GM13977 (cell line): ENCODE measurements at places on chromosomes 11 and 22.

DNA sequence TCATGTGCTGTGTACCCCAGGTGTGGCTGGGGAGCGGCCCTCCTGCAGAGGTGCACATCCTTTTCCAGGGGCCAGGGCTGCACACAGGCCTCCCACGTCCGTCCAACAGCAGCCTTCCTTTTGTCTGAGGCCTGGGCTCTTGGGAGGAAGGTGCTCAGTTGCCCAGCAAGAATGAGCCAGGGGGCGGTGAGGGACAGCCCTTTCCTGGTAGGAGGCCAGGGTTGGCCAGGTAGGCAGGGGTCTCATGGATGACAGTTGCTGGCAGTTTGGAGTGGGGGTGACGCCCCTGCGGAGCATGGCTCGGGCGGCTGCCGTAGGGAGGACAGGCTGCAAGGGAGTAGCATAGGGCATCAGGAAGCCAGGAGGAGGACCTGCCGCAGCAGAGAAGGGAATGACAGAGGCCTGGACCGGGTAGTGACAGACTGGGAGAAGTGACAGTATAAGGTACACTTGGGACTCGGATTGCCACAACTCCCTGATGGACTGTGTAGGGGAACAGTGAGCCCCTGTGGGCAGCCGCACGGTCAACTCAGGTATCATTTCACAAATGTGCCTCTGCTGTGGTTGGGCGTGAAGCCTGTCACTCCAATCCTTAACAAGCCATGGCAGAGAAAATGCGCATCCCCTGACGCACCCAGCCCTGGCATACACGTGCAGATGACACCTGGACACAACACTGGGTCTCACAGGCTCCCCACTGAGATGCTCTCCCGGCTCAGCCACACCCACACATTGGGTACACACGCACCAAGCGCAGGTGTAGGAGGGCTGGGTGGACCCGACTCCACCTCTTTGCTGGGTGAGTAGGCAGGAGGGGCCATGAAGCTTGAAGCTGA lies 79.7 kb downstream of the DGCR2 start:
- DNase-seq: no peak

DNA sequence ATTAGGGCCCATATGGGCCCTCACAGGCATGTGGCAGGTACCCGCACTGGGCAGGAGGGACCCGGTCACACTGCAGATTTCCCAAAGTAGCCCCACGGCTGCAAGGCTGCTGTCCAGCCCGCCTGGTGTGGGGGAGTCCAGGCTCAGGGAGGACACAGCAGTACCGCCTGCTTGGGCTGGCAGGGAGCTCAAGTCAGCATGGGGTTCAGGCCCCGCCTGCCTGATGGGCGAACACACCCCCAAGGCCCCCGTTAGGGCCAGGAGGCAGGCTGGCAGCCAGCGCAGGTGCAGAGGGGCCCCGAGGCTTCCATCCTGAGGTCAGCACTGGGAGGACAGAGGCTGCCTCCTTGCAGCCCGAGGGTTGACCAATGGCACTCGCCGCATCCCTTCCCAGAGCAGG lies 5.5 kb downstream of the ZDHHC8 start:
- no peak for DNase-seq

DNA sequence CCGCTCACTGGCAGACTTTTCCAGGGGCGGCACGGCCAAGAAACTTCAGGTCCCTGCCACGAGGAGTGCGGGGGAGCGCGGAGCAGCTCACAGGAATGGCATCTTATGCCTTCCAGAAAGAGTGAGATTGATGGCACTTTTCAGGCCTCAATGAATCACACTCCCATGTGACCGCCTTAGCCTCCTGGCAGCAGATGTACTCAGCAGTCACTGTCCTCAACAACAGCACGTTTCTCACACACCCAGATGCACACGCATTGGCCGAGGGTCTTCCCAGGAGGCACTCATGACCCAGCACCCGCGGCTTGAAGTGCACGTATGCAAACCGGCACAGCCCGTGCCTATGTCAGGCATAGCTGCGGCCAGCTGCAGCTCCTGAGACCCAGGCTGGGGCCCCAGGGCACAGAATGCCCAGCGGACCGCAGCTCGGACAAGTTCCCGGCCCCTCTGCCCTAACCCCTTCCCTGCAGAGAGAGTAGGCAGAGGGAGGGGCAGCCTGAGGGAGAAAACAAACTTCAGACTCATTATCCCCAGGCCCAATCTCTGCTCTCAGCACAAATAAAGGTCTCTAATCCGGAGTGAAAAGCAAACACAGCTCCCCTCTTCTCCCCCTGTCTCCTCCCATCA lies 48.3 kb downstream of the RPUSD4 start:
- no peak for DNase-seq

- DNase-seq: no peak
Measured at GRCh38 chr11:65434667-65435410, 12.2 kb downstream of the NEAT1 start.

DNA sequence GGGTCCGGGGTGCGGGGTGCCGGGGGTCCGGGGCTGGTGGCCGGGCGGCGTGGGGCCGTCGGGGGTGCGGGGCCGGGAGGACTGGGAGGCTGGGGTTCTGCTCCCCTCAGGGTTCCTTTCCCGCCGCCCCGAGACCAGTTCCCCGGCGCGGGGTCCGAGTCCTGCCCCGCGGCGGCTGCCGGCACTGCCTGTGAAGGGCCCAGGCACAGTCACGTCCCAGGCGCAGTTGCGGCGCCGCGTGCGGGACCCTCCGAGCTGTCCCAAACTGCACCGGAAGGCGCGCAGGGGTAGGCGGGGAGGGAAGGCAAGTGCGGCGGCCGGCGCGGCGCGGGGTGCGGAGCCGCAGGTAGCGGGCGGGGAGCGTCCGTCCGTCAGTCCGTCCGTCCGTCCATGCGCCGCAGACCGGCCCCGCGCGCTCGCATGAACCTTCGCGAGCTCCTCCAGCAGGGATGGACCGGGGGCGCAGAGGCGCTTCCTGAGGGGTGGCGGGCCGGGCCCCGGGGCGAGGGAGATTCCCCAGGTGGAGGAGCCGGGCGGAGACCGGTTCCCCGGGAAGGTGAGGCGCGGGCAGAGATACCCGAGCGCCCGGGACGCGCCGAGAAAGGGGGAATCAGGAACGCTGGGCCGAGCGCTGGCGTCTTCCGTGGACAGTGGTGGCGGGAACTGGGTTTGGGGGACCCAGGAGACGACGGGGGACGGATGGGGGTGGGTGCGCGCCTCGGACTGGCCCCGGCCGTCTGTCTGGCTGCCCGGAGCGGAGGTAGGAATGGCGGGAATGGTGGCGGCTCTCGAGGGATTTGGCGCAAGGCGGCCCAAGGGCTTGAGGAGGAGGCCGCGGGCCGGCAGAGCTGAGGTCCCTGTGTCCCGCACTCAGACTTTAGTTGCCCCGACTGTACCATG lies 3.1 kb upstream of the ADORA2A start:
- DNase-seq: no peak

- no peak for DNase-seq
Measured at GRCh38 chr22:27809700-27810608, 8.4 kb upstream of the MN1 start.

DNA sequence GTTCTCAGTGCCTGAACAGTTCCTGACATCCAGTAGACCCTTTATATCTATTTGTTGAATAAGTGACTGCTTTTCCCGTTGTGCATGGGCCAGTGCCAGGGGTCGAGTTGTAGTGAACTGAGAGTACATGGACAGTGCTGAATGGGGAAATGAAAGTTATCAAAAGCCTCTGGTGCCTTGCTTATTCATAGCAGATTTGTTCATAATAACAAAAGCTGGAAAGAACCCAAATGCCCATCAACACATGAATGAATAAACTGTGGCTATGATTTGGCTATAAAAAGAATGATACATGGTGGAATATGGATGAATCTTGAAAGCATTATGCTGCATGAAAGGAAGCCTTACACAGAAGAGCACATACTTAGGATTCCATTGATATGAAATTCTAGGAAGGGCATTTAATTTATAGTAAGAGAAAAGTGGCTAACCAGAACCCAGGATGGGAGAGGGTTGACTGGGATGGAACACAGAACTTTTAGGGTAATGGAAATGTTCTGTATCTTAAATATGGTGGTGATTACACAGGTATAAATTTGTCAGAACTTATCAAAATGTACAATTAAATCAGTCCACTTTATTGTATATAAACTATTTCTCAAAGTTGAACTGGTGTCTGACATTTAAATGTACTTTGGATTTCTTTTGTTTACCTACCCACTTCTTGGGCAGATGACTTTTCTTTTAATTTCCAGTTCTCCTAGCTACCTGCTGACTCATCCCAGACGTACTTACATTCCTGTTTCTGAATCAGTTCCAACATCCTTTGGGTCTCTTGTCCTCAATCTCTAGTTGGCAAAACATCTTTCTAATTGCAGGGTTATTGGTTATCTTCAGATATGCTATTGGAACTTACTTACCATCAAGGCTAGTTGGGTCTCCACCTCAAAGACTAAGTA lies 42.8 kb downstream of the PACS1 start:
- DNase-seq: no peak

GRCh38 chr11:13666708-13667107 lies 1.8 kb upstream of the FAR1 start:
- DNase-seq: no peak

GRCh38 chr22:47691152-47691895 lies 928.9 kb downstream of the TBC1D22A start:
- DNase-seq: no peak

DNA sequence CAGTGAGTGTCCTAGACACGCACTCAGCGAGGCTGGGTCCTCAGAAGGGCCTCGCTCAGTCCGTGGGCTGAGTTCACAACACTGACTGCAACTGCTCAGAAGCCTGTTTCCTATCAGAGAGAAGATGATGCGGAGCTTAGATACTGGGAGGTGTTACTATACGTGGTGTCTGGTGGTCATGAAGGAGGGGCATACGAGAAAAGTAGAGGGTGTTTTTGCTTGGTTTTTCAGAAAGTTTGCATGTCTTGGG lies 9.5 kb upstream of the SERPIND1 start:
- DNase-seq: no peak

DNA sequence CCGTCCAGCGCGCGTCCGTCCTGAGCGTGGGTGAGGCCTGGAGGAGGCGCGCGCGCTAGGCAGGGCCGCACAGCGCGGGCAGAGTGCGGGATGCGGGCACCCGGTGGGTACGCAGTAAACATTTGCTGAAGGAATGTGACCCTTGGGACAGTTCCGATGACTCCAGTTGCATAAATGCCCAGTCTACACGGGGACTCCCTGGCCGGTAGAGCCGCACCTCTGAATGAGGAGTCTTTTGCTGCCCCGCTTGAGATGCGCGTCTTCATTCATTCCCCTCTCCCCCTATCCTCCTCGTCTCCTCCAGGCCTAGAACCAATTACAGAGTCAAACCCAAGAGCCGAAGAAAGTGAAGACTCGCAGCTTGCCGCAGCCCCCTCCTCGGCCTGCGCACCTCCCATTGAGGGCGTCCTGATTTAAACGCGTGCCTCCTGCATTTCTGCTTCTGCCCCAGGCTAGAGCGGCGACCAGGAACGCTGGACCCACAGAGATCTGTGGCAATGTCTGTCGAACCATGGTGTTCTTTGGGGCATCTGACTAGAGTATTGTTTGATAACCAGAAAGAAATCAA lies 729 bp upstream of the CHKB start:
- peak; percentile 32 for DNase-seq

DNA sequence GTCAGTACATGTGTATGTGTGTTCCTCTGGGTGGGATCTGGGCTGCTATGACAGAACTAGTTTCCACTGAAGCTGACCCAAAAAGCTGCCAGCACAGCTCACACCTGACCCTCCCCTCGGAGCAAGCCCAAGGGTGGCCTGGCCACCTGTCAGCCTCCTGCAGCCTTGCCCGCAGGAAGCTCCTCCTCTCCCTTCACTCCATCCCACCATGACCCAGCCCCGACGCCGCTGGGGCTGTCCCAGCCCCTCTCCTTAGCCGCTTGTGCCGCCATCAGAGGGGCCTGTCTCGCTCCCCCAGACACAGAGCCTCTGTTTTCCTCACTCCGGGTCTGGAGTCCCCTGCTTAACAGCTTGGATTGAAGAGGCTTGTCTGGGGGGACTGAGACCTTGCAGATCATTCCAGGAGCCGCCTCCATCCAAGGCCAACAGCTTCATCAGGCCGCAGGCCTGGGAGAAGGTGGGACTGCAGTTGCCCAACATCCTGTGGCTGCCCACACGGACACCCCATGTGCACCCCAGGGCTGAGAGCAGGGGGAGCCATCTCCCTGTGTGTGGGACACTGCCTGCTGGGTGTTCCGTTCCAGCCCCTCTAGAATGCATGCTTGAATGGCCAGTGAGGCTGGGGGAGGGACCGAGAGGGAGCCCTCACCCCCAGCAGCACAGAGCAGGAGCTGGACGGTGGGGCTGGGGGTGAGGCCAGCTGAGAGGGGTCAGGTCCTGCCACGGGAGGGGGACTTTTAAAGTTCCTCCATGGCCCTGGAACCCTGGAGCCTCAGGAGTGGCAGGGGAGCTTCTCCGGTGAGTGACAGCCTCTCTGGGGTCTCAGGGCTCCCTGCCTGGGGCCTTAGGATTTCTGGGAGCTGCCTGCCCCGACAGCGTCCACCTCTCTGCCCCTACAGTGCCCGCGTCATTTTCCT lies 696 bp downstream of the MRGPRF start:
- DNase-seq: no peak

DNA sequence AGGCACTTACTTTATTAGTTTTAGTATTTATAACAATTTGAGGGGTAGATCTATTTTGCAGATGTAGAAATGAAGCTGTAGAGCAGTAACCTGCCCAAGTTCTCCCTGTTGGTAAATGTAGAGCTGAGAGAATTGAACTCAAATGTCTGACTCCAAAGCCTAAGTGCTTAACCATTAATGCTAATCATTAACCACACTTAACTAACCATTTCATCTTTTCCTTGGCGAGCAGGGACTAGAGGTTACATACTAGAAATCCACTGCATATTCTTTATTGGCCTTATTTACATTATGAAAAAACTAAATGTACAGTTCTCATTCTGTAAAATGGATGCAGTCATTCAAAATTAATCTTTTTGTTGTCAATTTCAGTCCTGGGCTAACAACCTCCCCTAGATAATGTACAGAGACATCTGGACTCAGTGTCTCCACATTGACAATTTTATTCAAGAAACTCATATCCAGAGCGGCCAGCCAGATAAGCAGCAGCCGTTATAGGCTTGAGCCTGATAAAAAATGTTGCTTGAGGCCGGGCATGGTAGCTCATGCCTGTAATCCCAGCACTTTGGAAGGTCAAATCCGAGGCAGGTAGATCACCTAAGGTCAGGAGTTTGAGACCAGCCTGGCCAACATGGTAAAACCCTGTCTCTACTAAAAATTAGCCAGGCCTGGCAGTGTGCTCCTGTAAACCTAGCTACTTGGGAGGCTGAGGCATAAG lies 76.7 kb upstream of the PICALM start:
- DNase-seq: no peak

DNA sequence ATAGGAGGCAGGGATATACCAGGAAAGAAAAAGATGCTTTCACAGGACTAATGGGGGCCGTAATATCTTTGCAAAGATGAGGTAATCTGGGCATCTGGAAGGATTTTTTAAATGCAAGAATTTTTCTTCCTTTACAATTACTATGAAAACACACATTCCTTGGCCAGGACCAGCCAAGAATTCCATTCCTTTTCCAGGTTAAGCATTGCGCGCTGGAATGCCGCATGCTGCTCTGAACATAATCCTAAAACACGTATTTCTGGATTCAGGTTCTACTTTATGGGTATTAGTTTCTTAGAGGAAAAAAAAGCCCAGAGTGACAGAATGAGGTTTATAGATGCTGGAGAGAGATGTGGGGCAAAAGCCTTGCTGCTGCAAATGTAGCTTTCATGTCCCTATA lies 99.4 kb upstream of the SORL1-AS1 start:
- no peak for DNase-seq
